NK-92 treated with Interleukin-12 subunit alpha and Interleukin-12 subunit beta, amount 100 ng/mL, for 24 hours (cell line): ENCODE measurements at places on chromosomes 1 and 21.

DNA sequence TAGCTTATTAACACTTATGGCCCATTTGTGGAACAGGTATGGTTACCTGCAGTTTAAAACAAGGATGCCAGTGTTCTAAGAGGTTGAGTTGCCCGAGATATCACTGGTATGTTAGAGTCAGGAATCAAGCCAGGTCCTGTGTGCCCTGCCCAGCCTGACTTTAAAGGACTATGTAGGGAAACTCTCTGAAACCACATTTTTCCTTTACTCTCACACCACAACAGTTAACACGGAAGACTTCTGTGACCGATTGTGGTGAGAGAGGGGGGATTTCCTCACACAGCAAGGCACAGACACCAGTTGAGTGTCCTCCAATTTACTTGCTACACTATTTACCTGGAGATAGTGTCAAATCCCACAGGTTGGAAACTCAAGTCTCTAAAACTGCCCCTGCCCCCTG is 47.8 kb downstream of the UCK2 start:
- no peak for DNase-seq

- DNase-seq = no peak
These were observed 6.8 kb upstream of the RNF223 start for GRCh38 chr1:1080951-1081310.

DNA sequence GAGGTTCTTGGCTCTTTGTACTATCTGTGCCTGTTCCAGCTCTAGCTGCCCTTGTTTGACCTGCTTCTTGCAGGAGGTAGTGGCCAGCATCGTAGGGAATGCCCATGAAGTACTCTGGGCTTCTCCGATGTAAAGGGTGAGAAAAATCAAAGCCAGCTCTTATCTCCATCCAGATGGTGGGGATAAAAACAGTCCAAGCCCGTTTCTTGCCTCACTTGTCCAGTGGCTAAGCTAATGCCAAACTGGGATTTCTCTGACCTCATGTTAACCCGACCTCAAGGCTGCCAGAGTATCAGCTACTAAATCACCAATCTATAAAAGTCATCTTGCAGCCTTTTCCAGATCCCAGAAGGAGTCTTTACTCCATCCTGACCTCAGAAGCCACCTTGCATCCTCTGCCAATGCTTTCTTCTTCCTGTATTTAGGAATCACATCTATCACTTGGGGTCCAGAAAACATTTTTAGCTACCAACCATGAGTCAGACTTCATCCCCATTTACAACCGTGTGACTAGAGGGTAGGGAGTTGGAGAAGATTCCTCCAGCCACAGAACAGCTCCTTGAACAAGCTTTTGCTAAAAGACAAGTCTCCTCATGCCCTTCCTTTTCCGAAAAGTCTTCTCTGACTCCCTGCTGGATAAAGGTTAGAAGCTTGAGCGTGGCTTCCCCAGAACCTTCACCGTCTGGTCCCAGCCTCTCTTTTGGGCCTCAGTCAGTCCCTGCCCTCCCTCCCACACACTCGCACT is 35.9 kb downstream of the KCNC4 start:
- DNase-seq = no peak

DNA sequence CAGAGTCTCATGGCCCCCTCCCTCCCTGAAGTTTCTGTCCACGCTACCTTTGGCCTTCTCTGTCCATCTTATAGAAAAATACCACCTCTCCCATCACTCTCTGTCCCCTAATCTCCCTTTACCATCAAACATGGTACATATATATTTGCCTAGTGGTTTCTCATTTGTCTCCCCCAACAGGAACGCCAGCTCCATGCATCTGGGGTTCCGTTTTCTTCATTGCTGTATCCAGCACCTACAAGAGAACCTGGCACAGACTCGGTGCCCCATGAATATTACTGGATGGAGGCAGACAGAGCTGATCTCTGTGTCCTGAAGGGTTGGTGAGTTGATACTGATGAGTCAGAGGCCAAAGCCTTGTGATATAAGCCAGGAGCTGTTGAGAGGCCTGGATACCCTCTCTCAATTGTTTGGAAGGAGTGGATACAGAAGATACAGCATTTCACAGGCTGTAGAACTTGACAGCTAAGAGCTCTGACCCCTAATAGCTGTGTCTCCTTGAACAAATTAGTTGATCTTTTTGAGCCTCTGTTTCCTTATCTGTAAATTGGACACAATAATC is 21.9 kb downstream of the HEYL start:
- no peak for DNase-seq

DNA sequence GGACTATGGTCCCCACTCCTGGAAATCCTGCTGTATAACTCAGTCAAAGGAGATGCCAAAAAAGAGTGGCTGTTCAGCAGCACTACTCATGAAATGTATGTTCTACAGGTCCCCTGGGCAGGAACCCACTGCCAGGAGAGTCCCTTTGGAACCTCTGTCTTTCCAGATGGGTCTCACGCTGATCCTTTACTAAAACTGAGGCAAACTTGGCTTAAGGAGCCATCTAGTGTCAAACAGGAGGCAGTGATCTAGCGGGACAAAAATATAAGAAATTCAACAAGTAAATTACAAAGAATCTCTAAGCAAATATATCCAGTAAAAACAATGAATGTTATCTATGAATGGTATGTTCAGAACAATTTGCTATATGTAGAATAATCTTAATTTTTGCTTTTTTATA is 80.5 kb upstream of the PRMT6 start:
- no peak for DNase-seq

- no peak for DNase-seq
These were observed 20.9 kb upstream of the ATP5PO start for GRCh38 chr21:33936301-33937038.

GRCh38 chr21:46325073-46325912 is 1.3 kb downstream of the PCNT start:
- peak; percentile 11 for DNase-seq

DNA sequence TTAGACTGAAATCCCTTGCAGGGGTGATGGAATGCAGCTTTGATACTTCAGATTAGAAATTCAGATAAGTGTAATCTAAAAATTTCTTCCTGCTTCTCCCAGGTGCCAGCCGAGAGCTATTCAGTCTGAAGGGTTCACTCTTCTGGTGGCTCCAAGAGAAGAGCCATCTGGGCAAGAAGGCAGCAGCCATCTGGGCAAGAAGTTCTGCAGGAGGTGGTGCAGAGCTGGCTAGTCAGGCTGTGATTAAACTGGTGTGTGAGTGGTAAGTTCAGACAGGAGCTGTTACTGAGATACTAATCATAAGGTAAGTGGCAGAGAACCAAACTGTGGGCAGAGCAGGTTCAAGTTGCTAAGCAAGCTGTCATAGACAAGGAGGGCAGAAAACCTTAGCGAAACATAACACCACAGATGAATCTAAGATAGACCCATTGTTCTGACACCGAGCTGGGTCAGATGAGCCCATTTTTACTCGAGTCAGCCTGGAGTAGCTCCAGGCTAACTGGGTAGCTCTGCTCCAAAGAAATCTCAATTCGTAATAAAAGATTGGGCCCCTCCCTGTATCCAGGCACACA is 14.4 kb upstream of the TP53BP2 start:
- no peak for DNase-seq

- no peak for DNase-seq
These were observed 11.0 kb downstream of the YIPF1 start for GRCh38 chr1:53878492-53879105.

GRCh38 chr21:34363733-34364132 is at the start of gene KCNE2:
KCNE2 (plus strand) TSS chr21:34364006; CDS start chr21:34370479, 6,473 bp downstream.
- DNase-seq = no peak

GRCh38 chr1:85638412-85638811 is 57.9 kb downstream of the CCN1 start:
- no peak for DNase-seq

DNA sequence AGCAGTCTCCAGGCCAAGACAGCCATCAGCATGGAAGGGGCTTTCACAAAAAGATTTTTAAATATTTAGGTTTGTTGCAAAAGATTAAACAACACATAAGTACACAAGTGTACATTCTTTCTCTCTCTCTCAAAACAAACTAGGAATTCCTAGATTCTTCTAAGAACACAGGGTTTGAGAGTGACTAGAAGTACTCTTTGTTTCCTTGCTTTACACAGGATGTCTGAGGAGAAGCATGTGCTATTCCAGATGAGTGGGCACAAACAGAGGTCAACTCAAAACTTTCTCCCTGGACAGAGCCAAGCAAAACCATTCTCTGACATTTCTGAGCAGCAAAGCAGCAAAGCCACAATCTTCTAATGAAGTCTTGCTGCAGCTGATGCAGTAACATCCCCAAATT is 210.6 kb upstream of the HOOK1 start:
- no peak for DNase-seq

DNA sequence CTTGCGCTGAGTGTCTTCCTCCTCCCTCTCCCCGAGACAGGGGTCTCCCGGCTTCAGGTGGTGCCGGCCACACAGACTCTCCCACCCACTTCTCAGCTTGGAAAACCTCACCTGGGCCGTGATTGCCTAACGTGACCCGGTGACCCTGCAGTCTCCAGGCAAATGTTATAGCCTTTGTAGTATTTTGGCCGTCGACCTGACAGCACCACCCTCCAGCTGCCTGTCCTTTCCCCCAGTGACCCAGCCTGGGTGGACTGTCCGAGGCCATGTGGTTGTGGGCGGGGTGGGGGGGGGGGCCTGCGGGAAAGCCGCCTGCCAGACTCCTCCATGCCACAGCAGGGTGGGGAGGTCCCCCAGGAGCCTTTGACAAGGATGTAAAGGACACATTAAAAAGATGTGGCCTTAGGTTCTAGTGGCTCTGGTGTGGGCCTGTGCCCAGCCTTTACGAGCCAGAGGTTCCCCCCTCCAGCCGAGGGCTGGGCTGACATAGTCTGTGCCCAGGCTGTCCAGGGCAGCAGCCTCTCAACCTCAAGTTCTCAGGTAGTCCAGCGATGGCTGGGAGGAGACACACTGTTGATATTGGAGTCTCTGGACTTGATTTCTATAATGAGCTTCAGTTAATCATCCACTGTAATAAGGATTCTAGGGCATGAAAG is 8.1 kb downstream of the TOR3A start:
- DNase-seq = no peak

GRCh38 chr1:147080006-147080661 is 92.1 kb downstream of the PRKAB2 start:
- no peak for DNase-seq

DNA sequence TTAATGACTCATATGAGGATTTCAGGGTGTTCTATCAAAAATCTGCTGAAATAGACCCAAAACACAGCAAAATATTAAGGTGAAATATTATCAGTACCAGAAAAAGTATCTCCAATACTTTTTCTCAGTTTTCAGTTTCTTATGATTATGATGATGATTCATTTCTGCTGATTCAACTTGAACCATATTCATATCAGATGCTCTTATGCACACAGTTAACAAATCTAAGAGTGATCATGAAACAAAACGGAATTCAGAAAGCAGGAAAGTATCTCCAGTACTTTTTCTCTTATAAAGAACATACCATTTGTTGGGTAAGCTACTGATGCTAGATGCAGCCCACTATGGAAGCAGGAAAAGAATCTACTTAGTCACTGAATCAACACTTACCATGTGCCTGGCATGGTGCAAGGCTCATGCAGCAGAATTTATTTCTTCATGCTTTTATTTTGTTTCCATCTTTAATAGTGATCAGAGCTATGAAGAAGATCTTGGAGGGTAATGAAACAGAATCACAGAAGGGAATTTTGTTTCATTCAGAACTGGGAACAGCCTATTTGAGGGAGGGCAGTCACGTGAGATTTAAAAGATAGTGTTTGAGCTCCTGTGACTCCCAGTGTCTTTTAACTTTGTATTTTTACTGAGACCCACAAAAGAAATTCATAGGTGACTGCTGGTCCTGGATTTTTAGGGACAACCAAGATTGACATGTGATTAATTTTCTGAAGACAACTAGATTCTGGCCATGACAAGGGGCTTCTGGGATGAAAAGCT is 480.6 kb downstream of the SETD4 start:
- DNase-seq = no peak

- no peak for DNase-seq
These were observed at the start of gene AK5 for GRCh38 chr1:77281491-77282186. AK5 (plus strand) TSS chr1:77282019; CDS start chr1:77282314, 295 bp downstream.

DNA sequence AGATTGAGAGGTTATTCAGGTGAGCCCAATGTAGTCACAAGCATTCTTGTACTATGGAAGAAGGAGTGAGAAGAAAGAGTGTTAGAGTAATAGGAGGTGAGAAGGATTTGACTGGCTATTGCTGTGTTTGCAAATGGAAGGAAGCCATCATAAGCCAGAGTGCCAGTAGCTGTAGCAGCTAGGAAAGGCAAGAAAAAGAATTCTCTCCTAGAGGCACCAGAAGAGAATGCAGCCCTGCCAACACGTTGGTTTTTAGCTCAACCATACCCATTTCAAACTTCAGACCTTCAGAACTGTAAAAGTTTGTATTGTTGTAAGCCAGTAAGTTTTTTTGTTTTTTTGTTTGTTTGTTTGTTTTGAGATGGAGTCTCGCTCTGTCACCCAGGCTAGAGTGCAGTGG is 8.9 kb upstream of the IL12RB2 start:
- DNase-seq = no peak

DNA sequence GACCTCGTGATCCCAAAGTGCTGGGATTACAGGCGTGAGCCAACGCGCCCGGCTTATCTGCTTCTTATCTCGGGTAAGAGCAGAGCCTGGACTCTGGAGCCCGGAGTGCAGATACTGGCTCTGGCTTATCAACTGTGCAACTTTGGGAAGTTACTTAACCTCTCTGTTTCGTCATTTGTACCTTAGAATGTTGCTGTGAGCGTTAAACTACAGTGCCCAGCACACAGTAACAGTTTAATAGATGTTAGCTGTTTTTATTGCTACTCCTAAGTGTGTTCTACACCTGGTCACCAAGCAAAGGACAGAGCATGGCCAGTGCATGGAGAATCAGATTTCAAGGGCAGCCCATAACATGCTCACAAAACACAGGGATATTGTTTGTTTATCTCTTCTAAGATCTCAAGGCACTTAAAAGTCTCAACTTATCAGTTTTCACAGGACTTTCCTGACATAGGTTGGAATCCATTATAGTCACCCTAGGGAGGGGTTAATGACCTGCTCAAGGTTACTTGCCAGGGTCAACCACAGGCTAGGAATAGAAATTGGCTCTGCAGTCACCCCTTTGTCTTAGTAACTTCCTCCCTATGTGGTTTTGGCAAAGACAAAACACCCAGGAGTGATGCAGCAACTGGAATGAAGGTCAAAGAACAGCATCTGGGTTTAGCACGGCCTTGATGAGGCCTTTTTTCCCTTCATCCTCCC is 22.5 kb upstream of the SRP9 start:
- no peak for DNase-seq

- no peak for DNase-seq
These were observed 167.7 kb upstream of the CSF3R start for GRCh38 chr1:36650200-36651065.

DNA sequence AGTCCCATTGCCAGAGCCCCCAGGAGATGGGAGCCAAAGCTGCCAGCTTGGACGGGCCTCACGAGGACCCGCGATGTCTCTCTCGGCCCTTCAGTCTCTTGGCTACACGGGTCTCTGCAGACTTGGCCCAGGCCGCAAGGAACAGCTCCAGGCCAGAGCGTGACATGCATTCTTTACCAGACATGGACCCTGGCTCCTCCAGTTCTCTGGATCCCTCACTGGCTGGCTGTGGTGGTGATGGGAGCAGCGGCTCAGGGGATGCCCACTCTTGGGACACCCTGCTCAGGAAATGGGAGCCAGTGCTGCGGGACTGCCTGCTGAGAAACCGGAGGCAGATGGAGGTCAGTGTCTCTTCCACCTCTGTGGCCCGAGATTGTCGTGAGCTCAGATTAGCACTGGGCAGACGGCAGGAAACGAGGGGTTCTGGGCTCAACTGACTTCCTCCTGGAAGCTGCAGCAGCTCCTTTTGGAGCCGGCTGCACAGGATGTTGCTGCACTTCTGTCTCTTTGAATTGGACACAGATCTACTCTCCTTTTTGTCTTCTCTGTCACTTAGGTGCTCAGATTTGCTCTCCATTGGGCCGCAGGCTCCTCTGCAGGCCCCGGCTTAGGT is 68.0 kb downstream of the DISC1 start:
- no peak for DNase-seq

- no peak for DNase-seq
These were observed 6.8 kb downstream of the THEM5 start for GRCh38 chr1:151846686-151847237.
